Effector memory CD8-positive, alpha-beta T cell (primary cell): ENCODE measurements at places on chromosomes 11 and 22.
A peak's percentile ranks its signal among the peaks of the same experiment; 100 is the strongest.

DNA sequence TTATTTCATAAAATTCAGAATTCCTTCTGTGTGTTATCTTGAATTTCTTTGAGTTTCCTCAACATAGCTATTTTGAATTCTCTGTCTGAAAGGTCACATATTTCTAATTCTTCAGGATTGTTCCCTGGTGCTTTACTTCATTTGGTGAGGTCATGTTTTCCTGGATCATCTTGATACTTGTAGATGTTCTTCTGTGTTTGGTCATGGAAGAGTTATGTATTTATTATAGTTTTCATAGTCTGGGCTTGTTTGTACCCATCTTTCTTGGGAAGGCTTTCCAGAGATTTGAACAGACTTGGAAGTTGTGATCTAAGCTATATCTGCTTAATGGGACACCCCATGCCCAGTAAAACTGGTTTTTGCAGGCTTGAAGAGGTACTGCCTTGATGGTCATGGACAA lies 149.6 kb downstream of the METTL15 start:
- no peak for DNase-seq

DNA sequence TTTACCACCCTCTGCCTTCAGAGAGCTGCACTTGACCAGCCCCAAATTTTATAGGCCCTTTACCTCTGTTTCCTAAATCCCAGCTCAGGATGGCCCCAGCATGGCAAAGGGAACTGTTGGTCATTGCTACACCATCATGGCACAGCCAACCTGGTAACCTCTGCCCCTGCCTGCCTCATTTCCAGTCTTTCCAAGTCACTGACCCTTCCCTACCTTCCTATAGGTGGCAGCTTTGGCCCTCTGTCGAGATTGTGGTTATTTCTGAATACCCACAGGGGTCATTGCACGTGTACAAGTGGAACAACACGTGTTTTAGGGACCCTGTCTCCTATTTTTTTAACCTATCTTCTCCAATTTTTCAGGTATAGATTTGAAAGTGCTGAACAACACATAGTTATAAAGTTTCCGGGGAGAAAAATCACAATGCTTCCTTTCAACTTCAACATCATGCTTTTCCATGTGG lies 2.8 kb downstream of the GALNT18 start:
- DNase-seq = no peak

- DNase-seq = no peak
These were observed 19.8 kb downstream of the PRMT3 start for GRCh38 chr11:20407344-20407743.

GRCh38 chr11:8684600-8685290 lies 2.2 kb downstream of the RPL27A start:
- no peak for DNase-seq

DNA sequence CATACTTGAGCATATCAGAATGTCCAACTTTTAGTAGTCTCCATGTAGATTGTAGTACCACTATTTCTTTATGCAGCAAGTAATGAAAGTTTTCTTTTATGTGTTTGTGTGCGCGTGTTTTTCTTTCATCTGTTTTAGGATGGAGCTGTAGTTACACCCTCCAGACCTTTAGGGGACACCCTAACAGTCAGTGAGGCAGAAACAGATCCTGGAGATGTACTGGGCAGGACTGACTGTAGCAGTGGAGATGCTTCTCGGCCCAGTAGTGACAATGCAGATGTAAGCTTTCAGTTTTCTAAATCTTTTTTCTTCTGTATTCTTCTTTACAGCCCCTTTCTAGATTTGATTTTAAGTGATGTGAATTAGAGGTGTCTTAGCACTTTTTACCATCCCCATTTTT lies 79.9 kb upstream of the GRIK4 start:
- no peak for DNase-seq

GRCh38 chr11:17548444-17548843 lies 1.4 kb downstream of the OTOG start:
- DNase-seq = no peak

GRCh38 chr11:63508009-63508408 lies 2.1 kb downstream of the LGALS12 start:
- no peak for DNase-seq

GRCh38 chr11:88552379-88553062 lies 215.0 kb upstream of the CTSC start:
- peak; percentile 31 for DNase-seq

DNA sequence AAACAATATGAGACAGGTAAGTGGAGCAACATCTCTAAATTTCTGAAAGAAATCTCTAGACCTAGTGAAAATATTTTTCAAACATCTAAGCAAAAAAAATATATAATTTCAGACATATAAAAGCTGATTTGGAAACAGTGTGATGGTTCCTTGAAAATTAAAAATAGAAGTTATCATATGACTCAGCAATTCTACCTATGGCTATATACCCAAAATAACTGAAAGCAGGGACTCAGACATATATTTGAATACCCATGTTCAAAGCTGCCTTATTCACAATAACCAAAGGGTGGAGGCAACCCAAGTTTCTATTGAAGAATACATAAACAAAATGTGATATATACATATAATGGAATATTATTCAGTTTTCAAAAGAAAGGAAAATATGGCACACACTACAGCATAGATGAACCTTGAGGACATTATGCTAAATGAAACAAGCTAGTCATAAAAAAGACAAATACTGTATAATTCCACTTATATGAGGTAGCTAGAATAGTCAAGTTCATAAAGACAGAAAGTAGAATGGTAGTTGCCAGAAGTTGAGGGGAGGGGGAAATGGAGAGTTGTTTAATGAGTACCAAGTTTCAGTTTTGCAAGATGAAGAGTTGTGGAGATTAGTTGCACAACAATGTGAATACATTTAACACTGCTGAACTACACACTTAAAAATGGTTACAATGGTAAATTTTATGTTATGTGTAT lies 300.4 kb downstream of the TTC28 start:
- no peak for DNase-seq

DNA sequence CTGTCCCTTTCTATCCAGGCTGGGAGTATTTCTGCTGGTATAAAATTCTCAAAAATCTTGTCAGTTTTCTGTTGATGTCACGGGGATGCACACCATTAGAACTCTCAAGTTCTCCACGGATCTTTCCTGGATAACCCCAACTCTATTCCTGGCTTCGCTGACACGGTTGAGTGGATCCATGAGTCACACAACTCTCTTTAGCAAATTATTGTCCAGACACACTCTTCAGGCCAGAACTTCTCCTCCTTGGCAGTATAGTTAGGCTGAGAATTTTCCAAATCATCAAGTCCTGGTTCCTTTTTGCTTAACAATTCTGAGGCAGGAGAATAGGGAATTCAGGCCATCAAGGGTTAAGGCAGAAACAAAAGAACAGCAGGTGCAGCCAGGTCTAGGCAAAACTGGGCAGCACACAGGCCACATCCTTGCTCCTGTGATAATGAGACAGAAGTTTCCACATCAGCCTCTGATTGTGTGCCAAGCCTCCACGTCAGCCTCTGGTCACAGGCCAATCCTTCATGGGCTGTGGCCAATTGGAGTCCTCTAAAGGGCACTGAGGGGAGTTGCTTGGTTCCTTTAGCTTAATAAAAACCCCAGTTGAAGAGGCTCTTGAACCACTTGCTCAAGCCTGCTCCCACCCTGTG lies 5.7 kb upstream of the ACAT1 start:
- DNase-seq = no peak

GRCh38 chr11:133893381-133893780 lies 48.1 kb upstream of the SPATA19 start:
- DNase-seq = no peak

DNA sequence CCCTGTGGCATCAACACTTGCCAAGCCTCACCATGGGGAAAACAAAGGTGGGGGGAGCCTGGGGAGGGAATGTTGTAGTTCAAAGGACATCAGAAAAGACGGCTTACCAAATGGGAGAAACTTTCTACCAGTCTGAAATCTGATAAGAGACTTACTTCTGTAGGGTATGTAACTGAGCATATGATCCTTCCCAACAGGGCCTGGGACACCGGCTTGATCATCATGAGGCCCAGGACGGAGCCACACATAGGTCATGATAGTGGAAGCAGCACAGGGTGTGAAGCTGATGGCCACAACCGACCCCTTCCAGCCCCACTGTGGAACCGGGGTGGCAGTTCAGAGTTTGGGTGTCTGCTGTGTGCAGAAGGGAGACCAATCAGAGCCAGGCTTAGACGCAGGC lies 51.1 kb downstream of the MICAL3 start:
- no peak for DNase-seq

GRCh38 chr11:48093323-48093722 lies 113.0 kb downstream of the PTPRJ start:
- no peak for DNase-seq

DNA sequence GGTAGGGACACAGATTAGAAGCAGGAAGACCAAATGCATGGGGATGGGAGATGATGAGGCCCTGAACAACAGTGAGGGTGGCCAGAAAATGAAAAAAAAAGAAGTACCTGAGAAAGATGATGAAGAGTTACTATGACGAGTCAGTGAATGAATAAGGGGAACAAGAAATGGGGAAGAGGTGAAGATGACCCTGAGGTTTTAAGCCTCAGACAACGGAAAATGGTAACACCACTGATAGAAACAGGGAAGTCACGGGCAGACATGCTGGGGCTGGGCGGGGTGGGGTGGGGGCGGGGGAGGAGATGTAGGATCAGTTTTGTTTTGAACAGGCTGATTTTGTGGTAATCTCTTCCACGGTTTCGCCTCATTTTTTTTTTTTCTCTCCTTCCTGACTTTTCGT lies 205.1 kb upstream of the CADM1 start:
- DNase-seq = no peak

DNA sequence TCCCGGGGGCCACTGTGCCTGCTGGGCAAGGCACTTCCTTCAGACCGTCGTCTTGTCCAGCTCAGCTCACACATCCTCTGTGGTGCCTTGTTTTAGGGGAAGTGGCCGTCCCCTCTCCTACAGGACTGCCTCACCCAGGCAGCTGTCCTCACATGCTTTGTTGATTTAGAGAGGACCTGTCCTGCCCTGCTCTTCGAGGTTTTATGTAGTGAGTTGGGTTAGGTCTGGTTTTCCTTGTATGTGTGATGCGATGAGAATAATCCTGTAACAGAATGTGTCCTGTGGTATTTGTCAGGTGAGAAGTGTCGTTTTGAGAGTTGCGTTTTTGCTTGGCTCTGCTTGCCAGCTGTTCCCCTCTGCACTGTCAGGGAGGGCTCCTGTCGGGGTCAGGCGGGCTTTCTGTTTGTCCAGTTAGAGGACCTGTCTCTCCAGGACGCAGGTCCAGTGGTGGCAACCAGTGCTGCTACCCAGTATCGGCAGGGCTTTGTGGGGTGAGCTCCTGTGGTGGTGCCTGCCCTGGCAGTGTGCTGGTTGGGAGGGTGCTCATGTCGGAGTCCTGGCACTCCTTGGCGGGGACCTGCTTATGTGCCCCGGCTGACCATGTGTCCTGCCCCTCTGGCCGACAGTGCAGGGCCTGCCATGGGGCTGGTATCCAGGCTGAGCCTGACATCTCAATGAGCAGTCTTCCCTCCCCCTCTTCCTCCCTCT lies 41.3 kb downstream of the MUC6 start:
- DNase-seq = no peak

GRCh38 chr11:74474316-74474715 lies 7.0 kb upstream of the KCNE3 start:
- no peak for DNase-seq

DNA sequence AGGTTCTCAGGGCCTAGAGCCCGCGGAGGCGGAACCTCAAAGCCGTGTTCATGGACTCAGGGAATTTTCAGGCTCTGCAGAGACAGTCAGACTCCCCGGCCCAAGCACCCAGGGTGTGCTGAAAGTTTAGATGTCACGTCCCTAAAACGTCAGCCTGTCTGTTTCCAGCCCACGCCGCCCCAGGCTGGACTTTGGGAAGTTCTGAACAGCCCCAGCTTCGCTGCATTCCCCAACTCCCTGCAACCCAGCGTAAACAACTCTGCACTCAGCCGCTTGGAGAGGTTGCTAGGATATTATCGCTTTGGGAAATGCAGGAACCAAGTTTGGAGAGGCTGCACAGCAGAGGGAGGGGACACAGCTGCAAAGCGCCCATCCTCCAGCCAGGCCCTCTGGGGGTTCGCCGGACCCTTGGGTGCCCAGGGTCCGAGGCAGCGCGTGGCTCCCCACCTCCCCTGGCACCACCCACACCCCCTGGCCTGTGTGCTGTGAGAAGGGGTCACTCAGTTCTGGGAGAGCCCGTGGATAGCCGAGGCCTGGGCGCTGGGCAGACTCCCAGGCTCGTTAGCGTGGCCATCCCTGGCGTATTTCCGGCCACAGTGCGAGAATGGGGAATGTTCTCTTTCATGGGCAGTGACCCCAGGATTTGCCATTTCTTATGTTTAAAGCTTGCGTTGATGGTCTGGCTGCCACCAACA lies 120.5 kb upstream of the FGF3 start:
- no peak for DNase-seq

DNA sequence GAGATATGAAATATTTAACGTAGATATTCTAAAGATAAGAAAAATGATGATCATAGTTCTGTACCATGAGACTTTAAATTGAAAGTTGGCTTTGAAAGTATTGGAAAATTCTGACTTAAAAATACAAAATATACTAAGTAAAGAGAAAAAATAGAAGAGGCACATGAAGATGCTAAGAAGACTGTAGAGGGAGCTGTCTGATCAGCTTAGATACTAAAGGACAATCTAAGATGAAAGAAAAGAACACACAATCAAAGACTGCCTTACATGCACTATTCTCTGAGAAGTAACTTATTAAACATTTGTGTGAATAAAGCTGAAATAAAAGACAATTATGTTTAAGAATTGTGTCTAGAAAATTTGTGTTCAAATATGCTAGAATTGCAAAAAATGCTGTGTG lies 55.1 kb downstream of the RBMXL2 start:
- DNase-seq = no peak

GRCh38 chr11:90890347-90890746 lies 667.5 kb upstream of the CHORDC1 start:
- DNase-seq = no peak

DNA sequence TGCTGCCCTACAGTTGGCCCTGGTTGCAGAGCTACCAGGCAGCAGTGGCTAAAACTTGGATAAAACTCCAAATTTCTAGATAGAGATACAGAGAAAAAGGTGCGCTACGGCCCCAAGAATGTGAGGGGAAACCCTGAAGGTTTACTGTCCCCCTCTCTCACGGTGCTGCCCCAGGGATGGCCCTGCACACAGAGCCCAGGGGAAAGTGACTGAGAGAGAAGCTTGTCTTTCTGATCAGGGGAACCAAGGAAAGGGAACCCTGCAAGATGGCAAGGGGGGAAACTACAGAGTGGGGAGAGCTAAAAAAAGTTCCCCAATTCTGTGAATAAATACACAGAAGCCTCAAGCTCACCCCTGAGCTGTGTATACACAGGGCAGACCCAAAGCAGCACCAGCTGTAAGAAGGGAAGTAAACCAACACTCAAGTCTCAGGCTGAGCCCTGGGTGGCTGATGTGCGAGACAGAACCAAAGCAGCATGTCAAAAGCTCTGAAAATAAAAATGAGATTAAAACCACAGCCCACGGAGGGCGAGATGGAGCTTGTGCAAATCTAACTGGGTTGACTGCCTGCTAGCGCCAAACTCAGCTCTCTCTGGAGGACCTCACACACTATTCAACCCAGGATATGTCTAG lies 22.1 kb downstream of the GNB1L start:
- DNase-seq = no peak

- DNase-seq = no peak
These were observed 24.3 kb downstream of the EMSY start for GRCh38 chr11:76469141-76469540.
